Cerebellar cortex (tissue), 1 donor: ENCODE measurements at places on chromosomes 2 and 18.

DNA sequence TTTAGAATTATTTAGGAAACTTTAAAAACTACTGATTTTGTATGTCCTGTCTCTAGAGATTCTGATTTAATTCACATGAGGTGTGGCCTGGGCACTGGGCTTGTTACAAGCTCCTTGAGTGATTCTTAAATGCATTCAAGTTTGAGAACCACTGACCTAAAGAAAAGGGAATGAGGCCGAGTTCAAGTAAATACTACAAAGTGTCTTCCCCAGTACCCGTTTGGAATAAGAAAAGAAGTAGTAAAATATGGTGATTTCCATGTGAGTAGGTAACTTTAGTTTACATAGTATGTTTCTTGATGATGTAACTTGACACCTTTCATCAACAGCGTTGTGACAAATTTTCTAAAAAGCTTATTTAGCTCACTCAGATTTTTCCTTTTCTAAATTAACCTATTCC, 1022.9 kb upstream of the NRXN1 start:
- no peak for DNase-seq

DNA sequence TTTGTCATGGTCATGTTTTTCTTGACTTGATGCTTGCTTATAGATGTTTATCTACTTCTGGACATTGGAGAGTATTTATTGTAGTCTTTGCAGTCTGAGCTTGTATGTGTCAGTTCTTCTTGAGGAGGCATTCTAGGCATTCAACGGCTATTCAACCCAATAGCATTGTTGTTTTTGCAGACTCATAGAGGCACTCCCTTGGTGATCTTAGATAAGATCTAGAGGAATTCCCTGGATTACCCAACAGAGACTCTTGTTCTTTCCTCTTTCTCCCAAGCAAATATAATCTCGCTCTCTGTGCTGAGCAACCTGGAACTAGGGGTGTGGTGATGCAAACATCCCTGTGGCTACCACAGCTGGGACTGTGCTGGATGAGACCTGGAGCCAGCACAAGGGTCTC, 40.4 kb downstream of the SYT4 start:
- no peak for DNase-seq

DNA sequence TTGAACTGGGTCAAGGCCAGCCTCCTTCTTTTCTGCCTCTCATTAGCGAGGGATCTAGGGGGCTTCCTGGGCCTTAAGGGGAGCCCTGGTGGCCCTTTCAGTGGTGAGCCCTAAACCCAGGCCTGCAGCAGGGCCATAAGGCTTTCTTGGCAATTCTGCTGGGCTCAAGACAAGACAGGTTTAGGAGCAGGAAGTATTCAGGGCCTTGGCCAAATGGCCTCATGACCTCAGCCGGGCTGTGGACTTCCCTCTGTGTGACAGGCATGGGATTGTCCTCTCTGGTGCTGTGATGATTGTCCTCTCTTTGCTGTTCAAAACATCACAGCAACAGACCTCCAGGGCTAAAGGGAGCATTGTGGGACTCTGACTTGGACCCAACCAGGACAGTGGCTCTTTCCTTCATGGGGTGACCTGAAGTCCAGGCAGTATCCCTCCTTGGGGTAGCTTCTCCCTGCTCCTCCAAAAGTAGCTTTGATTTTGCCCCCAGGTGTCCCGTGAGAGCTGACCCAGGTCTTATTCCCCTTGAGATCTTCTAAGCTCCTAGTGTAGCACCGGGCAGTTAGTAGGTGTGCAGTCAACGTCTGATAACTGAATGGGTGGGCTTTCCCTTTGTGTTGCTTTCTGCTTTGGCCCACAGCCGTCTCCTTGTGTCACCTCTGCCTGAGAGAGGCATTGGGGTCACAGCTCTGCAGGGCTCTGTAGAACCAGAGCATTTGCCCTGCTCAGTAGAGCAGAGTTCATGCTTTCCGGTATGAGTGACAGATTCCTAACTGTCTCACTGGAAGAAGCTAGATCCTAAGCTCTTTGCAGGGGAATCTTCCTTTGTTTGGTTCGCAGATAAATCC, 14.7 kb downstream of the FOSL2 start:
- DNase-seq, result no peak

DNA sequence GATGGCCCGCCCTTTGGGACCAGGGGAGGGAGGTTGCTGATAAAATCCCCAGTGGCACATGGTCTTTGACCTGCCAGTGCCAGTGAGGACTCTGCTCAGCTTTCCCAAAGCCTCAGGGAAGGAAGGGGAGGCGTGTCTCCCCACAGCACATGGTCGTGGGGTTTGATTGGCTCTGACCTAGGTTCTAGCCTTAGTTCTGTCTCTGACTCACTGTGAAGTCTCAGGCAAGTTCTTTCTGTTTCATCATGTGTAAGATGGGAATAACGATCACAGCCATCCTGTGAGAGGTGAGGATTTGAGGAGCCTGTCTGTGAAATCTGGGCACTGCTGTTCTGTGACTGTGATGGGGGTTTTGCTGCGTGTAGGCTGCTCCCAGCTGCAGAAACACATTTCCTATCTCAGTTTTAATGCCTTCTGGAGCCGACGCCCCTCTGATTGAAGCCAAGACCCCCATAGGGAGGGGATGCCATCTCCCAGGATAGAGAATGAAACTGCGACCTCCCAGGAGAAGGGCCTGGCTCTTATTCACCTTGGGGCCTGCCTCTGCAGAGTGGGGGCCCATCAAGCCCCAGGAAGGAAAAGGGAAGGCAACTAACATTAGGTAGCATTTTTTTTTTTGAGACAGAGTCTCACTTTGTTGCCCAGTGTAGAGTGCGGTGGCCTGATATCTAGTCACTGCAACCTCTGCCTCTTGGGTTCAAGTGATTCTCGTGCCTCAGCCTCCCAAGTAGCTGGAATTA, 84.0 kb downstream of the DDX1 start:
- no peak for DNase-seq

DNA sequence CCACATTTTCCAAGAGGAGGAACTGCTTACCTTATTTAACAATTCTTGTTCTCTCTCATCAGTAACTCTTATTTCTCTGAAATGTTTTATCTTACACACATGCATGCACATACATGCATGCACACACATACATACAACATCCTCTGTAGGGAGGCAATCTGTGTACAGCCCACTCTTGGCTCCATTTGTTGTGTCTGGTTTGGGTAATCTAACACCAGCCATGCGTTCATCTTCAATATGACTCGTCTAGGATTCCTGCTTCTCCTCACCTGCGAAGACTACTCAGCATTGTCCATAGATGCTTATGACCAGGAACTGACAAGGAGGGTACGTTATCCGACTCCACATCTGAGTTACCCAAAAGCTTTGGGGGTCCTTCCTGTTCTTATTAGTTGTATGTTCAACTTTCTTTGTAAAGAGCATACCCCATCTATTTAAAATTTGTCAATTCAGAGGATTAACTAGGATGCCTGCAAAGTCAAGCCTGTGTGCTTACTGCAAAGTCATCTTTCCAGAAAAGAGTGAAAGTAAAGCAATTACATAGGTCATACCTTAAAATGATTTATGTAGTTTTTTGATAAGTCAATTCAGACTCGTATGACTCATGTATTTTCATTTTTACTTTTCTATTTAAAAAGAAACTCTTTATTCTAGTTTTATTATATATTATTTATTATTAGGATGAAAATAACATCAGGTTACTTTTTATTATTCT, 18.2 kb downstream of the LYPD6B start:
- DNase-seq, result no peak

DNA sequence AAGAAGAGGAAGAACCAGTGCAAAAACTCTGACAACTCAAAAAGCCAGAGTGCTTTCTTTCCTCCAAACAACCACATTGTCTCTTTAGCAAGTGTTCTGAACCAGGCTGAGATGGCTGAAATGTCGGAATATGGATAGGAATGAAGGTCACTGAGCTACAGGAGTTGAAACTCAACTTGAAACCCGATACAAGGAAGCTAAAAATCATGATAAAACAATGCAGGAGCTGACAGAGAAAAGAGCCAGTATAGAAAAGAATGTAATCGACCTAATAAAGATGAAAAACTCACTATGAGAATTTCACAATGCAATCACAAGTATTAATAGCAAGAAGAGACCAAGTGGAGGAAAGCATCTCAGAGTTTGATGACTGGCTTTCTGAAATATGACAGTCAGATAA, 15.0 kb upstream of the EIF2AK3 start:
- DNase-seq, result no peak

DNA sequence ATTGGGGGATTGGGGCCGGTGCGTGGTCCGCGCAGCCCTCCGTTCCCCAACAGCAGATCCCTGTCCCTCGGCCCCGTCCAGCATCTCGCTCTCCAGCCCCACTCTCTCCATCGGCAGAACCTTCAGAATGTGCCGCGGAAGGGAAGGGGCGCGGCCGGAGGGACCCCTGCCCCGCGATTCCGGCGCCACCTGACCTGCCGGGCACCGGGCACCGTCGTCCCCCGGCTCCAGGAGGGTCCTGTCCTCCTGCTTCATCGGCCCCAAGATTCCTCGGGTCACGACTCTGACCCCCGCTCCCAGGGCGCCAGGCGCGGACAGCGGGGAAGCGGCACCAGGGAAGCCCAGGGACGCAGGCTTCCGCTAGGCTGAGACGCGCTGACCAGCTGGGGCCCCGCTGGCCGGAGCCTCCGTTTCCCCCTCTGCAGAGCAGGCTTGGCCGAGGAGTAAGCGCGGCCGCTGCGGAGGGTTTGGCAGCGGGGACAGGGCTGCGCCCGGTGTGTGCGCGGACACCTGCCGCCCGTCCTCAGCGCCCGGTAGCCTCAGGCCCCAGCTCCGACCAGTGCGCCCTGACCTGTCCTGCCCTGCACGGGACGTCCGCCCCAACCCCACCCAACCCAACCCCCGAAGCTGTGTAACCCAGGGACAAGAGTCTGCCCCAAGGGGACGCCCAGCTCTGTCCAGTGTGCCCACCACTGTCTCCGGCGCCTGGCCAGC, 16.8 kb upstream of the BOK start:
- no peak for DNase-seq
